ENCODE measurements at places on chromosomes 11 and 22.

DNA sequence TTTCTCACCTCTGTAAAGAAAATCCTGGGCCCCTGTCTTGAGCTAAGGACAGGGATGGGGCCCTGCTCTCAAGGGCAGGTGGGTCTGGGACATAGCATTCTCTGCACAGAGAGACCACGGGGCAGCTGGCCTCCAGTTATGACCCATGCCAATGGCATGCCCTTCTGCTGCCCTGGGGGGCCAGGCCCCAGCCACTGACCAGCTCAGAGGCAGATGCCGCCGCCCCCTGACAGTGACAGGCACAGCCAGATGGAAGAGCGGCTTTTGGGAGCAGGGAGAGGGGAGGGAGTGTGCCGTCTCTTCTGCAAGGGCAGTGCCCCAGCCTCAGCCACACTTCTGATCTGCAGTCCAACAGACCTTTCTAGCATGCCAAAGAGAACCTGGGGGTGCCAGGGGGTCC, 114.8 kb upstream of the NAV2 start:
- DNase-seq, result no peak

GRCh38 chr11:124109377-124109776, 5.9 kb upstream of the VWA5A start:
- DNase-seq, result no peak

DNA sequence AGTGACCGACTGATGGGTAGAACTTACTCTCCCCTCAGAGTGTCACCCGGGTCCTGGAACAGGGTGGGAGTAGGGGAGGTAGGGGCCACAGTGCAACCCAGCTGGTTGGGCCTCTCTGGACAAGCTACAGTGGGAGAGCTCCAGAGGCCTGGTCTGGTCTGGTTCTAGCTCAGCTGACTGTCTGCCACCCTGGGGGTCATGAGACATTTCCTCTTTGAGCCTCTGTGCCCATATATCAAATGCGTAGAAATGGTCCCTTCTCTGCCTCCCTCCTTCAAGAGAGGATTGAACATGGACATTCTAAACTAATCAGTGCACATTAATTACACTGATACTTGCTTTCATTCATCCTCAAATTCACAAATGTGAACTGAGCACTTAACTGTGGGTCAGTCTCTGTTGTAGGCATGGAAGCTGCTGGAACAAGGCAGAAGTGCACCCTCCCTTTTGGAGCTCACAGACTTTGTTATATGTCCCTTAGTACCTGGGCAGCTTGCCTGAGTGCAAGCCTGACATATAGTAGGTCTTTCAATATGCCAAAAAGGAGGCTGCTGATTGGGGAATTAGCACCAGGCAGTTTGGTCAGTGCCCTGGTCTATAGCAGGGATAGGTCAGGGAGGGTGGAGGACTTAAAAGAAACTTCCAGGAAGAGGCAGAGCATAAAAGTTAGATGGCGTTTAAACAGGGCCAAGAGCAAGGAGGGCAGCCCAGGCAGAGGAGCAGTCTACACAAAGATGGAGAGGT, 25.7 kb downstream of the ARHGEF17 start:
- no peak for DNase-seq

DNA sequence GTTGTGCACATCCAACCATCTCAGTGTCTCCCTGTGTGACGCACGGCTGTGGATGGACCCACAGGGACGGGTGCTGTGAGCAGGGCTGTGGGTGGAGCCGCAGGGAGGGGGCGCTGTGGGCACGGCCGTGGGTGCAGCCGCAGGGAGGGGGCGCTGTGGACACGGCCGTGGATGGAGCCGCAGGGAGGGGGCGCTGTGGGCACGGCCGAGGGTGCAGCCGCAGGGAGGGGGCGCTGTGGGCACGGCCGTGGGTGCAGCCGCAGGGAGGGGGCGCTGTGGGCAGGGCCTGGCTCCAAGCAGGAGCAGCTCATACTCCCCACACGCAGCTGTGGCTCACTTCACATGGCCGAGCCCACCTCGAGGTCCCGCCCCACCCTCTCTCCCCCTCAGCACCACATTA, 6.0 kb upstream of the MAPK11 start:
- DNase-seq, result peak; percentile 66

DNA sequence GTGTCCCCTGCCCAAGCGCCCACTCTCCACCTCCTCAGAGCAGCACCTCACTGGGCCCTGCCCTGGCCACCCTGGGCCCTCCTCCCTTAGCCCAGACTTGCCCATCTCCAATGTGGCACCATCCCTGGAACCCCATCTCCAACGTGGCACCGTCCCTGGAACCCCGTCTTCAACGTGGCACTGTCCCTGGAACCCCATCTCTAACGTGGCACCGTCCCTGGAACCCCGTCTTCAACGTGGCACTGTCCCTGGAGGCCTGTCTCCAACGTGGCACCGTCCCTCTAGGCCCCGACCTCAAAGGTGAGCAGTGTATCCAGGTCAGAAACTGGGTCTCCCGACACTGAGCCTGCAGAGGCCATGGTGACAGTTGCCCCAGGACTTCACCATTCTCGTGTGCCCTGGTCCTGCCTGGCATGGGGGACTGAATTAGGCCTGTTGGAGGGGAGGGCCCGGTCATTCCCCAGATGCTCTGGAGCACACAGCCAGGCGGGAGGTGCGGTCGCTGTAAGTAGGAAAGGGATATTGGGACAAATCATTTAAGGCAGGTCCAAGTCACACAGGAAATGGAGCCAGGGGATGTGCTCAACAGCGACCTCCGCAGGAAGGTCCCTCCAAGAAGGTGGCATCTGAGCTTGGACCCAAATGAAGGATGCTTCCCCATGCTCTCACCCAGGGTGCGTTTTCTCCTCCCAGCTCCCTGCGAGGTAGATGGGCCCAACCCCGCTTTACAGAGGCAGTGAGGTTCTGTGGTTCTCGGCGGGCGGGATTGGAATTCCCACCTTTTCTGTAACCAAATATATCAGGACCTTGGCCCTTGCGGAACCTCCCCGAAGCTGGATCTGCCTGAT, 2.4 kb upstream of the CTSD start:
- no peak for DNase-seq

- DNase-seq, result no peak
Observed at GRCh38 chr11:1193326-1194230, 29.3 kb upstream of the MUC5B start.

GRCh38 chr11:33457948-33458347, 200.8 kb downstream of the HIPK3 start:
- no peak for DNase-seq

DNA sequence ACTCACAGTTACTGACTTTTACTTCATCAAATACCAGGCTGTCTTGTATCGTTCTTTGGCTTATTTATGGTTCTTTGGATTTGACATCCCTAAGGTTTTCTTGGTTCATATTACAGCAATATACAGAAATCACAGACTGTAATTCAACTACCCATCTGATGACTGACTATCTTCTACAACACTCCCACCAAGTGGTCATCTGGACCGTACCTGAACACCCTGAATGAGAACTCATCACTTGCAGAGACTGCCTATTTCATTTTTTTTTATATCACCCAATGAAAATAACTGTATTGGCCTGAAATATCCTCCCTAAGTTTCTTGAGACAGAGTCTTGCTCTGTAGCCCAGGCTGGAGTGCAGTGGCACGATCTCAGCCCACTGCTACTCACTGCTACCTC, 9.5 kb upstream of the UPB1 start:
- no peak for DNase-seq

DNA sequence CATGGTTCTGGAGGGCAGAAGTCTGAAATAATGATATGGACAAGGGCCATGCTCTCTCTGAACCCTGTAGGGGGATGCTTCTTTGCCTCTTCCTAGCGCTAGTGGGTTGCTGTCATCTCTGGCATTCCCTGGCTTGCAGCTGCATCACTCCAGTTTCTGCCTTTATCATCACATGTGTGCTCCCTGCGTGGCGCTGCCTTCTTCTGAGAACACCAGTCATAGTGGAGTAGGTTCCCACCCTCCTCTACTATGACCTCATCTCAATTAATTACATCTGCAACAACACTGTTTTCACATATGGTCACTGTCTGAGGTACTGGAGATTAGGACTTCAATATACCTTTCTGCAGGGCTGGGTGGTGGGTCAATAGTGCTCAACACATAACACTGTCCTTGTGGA, 402.3 kb upstream of the NARS2 start:
- no peak for DNase-seq

DNA sequence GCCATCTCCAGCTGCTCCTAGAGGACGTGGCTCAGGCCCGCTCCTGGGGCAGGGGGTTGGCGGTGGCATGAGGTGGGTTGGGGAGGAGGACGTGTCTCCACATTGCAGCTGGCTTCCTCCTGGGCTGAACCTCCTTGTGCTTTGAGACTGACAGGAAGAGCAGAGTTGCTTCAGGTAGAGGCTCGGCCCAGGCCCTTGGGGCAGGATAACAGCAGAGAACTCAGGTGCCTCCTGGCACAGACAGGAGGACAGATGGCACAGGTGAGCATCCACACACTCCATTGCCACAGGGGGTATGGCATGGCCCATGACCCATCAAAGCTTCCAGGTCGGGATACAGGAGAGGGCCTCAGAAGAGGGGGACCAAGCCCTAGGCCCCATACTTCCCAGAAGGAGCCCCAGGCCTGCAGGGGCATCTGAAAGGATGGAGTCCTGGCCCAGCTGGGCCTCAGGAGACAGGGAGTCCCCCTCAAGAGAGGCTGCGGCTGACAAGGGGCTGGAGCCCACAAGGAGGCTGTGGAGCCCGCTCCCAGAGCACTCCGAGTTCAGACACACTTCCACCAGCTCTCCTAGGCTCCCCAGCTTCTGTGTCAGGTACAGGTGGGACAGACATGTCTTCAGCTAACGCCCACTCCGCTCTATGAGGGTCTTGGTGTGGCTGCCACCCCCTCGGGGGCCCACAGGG, 2.0 kb upstream of the KLHL35 start:
- no peak for DNase-seq

DNA sequence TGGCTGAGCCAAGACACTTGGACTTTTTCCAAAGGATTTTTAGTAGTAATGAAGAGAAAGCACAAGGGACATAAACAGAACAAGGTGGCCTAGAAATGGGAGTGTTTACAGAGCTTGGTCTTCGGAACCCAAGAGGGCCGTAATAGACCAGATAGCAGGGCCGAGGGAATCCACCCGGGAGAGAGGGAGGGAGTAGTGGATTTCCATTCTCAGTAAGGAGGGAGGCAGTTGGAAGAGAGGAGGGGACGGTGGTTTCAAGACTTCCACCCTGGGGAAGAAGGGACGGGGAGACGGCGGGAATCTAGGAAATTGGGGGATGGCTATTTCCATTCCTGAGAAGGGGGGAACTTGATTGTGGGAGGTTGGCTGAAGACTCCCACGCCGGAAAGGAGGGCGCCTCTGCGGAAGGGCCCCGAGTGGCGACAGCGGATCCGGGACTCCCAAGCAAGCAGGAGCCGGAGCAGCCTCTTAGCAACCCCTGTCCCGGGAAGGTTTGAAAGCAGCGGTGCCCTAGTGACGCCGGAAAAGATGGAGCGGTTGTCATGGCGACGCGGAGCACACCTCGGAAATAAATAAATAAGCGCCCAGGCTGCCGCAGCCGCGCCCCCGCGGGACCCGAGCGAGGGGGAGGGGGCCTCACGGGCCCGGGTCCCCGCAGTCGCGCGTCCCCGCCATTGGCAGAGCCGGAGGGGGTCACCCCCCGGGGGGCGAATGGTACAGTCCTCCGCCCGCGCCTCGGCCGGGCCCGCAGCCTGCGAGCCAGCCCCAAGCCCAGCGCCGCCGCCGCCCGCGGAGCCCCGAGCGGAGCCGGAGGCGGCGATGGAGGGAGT, 31.6 kb downstream of the EIF3F start:
- no peak for DNase-seq

- DNase-seq, result no peak
Observed at GRCh38 chr11:110763249-110764011, 51.2 kb upstream of the ARHGAP20 start.

DNA sequence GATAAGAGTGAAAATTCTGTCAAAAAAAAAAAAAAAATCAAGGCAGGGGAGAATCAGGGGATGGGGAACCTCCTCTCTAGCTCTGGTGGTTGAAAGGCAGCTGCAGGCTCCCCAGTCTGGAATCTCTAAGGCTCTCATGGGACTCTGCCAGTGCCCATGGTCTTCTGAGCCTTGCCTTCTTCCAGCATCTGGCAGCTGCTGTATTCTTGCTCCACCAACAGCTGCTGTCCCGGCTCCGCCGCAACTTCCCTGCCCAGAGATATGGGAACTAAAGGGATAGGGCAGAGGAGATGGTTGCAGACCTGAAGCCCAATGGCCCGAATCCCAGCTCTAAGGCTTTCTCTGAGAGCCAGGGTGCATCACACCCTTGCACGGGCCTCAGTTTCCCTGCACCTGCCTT, 49.5 kb upstream of the PHF21B start:
- DNase-seq, result no peak

DNA sequence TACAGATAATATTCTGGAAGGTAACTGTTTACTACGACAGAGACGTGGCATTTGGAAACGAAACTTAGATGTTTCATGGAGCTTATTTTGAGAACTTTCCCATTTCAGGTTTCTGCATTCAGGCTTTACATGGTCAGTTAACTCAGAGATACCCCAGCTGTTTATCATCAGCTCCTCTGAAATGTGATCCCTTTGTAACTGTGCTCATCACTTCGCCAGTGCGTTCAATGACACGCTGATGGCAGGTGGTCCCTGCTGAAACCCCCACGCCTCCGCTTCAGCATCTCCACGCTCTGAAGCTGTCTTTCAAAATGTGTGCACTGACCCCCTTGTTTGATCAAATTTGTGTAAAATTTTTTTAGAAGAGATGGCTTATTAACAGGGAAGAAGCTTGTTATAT, 30.5 kb downstream of the ALG12 start:
- DNase-seq, result no peak

- no peak for DNase-seq
Observed at GRCh38 chr22:39415506-39415905, 15.9 kb downstream of the TAB1 start.

DNA sequence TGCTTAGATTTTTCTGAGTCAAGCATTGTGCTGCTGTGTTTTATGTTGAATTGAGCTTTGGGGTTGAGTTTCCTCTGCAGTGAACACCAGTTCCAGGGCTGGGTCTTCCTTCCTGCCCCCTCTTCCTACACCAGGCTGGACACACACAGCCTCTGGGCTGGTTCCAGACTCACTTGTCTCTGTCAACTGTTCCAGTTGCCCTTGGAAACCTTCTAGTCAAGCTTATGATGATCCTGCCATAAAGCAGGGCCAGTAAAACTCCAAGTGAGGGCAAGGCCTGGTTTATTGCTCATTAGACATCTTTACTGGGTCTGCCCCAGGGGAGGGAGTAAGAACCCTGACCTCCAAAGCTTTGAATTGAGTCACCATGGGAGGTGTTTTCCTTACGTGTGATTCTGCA, 61.1 kb downstream of the KIAA1671 start:
- no peak for DNase-seq
